ENCODE measurements at places on chromosomes 1 and 21. TPM values are rescaled to one million over a fixed set of nuclear protein-coding genes. Genes with fewer than 3 reads are reported as not detected.

GRCh38 chr1:30639881-30640452 is 83.4 kb downstream of the MATN1 start:
- no peak for DNase-seq

LYPD8 gene
- not detected for total RNA-seq

GRCh38 chr1:87149241-87150041 is 179.2 kb upstream of the LMO4 start:
- DNase-seq = peak; percentile 28

CCSAP gene
- total RNA-seq = 14.4 TPM

CIART gene
- total RNA-seq = 5.9 TPM

S100A12 gene
- total RNA-seq = not detected

GRCh38 chr1:197481101-197481500 is 213.0 kb downstream of the CRB1 start:
- no peak for DNase-seq

RSPH1 gene
- not detected for total RNA-seq

DNA sequence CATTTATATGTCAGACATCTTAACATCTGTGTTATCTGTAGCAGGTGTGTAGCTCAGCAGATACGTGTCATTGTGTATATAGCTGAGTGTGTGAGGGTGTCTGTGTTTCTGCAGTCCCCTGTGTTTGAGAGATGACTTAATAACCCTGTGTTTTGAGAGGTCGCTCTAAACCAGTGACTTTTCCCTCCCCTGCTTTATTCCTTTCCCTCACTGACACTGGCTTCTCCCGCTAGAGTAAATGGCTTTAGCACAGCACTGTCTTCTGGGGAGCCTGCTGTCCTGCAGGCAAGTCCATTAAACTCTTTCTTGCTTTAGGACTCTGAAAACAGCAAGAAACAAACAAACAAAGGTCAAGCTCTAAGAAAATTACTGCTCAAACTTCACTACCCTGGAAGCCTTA is 53.0 kb downstream of the VANGL1 start:
- no peak for DNase-seq

GRCh38 chr1:211382182-211382713 is 55.6 kb downstream of the TRAF5 start:
- DNase-seq = no peak

DNA sequence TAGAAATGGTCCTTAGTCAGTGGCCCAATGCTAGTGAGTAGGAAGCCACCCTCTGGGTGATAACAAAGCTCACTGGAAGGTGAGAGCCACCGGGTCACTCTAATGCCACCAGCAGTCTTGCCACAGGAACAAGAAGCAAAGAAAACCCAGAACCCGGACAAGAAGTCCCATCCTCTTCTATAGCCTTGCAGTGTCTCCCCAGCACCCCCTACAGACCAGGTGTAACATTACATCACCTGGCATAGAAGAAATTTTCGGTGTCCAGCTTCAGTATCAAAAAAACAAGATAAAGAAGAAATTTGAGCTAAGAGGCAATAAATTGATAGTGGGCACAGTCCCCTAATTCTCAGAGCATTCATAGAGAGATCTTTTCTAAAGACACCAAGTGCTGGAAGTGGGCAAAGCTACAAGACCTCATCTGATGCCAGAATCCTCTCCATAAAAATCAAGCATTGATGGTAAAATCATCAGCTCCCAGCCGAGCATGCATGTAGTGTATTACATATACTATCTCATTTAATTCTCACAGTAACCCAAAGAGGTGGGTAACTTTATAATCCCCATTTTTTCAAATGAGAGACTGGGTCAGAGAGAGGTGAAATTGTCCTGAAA is 491.0 kb downstream of the MATN1 start:
- no peak for DNase-seq

DNA sequence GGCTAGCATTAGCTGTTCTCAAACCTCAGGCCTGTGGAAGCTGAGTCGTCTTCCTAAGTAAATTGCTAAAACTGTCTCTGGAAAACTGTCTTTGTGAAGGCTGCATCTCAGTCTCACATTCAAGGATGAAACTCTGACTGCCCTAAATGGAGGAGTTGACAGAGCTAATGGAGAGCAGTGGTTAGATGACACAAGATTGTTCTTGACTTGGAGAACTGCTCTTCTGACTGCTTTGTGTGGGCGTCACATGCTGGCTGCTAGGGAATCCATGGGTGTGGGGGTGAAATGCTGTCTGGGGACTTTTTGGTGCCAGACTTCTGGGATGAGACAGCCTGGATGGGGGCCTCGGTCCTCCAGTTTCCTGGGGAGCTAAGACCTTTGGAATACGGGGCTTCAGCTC is 24.5 kb upstream of the TSPAN2 start:
- DNase-seq = no peak

DNA sequence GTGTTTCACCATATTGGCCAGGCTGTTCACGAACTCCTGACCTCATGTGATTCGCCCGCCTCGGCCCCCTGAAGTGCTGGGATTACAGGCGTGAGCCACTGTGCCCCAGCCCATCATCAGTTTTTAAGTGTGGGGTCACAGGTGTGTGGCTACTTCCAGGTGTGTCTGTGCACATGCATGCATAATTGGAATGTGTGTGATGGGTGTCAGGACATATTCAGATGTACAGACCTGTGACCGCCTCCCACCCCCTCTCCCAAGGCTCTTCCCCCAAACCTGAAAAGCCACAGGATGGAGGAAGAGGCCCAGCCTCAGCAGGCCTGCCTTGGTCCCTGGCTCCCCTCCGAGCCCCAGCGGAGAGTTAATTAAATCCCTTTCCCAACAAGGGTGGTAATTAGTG is 37.3 kb upstream of the CSF3R start:
- DNase-seq = no peak

NECTIN4 gene
- total RNA-seq = 0.21 TPM

DNA sequence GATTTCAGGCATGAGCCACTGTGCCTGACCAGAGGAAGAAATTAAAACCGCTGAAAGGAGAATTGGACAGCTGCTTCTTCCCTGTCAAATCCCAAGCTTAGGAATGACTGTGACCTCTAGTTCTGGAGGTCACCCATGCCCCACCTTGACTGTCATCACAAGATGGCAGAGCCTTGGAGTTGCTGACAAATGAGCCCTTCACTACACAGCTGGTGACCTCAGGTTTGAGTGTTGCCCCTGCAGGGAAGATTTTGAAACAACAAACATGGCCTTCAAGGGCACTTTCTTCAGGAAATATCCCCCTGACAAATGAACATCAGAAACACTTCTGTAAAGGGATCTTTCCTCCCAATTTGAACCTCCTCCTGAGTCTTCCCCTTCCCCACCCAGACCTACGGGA is 6.9 kb upstream of the SLC45A3 start:
- no peak for DNase-seq

DNA sequence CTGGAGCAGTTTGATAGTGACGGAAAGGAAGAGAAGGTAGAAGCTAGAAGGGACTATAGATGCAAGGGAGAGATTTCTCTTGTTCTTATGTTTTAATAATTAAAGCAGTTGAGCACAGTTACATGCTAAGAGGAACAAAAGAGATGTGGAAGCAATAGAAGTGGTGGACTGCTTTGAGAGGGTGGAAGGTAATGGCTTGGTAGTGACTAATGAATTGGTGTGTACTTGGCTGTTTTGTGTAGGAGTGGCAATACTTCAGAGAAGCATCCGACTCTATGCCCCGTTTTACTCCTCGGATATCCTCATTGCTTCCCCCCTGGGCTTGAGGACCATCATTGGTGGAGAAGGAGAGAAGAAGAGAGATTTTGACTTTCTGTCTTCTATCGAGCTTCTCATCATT is 12.8 kb downstream of the UTP25 start:
- DNase-seq = no peak

DNA sequence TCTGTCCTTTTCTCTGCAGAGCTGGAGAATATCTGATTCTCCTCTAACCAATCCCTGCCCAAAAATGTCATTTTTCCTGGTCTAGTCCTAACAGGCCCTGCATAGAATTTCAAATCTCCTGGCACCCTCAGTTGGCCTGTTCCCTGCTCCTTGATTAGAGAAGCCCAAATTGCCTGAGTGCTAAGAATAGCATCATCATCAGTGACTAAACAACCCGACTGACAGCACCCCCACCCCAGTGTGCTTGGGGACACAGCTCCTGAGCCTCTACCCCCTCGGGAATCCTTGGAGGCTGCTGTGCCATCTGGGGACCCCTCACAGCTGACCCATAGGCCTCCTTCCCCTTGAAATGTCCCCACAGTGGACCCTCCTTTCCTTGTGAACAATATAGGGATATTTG is 94.4 kb downstream of the DDX20 start:
- DNase-seq = no peak

DNA sequence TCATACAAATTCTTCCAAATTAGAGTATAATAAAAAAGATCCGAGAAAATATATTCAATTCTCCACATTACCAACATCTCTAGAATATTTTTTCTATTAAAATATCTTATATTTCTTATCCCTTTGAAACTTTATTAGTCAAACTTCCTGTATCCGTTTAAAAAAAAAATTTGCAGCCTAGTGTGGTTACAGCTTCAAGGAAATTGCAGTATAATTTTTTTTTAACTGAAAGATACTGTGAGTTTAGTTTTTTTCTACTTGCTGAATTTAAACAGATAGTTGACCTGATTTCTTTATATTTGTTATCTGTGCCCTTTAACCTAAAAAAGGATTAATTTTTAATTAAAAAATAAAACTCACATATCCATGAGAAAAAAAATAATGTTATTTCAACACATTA is 1.5 kb downstream of the RGS18 start:
- DNase-seq = no peak

DNA sequence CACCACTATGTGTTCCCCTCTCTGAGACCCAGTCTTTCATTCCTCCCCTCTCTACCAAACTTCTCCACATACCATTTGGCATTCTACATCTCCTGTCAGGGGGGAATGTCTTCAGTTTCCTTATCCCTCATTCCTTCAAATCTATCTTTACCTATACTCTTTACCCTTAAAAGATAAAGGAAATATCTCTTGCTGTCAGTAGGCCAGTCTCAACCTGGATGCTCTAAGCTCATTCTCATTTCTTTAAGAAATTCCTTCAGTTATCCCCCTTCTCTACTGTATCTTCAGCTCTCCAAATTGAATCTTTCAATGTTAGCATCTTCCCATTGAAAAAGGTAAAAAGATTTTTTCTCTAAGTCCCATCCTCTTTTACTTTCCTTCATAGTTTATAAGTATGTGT is 6.5 kb downstream of the RO60 start:
- no peak for DNase-seq

DNA sequence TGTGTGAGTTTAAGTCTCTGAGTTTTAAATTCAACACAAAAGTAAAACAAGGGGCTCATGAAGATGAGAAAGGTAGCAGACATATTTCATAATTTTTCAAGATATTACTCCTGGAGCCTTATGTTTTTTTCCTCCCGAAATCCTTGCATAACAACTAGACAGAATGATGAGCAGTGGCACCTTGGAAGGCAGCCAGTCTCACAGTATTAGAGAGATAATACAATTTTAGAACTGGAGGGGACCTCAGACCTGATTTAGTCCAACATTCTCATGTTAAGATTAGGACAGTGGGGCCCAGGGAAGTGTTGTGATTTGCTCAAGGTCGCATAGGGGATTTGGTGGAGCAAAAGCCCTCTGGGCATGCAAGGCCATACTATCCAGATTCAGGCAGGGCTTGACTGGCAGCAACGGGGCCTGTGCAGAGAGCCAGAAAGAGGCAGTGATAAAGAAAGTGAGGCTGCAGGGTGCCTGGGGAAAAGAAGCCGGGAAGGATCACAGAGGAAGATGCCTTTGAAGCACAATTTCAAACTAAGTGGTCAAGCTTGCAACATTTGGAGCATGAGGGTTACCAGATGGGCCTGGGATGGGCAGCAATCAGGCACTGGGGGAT is 31.4 kb upstream of the BCL9 start:
- DNase-seq = no peak

A3GALT2 gene
- not detected for total RNA-seq

DNA sequence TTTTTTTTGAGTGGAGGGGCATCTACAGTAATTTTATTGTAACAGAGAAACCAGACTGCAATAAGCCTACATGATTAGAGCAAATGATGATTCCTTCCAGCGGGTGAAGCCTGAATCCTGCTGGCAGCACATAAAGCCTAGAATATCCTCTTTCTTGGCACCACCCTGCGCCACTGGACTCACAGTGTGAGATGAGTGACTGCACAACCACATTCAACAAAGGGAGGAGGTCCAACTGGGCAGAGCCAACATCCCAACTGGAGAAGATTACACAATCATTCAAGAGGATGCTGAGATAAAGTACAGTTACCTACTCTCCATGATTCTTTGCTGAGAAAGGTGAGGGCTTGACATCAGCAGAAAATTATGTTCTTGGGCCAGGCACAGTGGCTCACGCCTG is 67.4 kb downstream of the TNFSF4 start:
- no peak for DNase-seq

GRCh38 chr1:196723325-196724185 is 51.1 kb upstream of the CFHR3 start:
- DNase-seq = peak; percentile 21

DNA sequence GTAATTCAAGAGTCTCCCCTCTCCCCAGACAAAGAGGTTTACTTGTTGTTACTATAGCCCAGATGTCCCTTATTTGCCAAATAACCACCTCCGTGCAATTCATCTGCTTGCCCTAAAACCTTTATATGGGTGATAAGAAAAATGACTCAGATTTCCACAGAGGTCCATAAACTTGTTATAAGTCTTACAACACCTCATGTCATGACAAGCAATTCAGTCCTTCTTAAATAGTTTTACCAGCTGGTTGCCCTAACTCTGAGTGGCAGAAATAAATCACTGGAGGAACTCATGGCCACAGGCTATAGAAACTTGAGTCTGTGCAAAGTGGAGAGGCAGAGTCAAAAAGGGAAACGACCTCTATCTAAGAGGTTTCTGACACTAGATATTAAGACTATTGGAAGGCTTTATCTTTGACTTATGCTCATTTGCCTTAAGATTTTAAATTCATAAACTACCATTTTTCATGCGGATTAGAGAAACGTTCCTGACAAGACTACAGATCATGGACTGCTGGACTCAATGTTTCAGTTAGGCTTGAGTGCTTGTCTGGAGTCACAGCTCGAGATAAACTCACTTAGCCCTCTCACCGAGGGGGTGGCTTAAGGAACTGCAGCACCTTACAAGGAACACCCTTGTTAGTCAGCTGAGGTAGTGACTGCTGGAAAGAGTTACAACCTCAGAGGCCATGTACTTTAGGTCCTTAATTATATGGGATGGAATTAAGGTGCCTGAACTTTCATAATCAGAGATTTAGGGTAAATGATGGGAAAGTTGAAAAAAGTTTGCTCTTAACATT is 662.5 kb upstream of the USP24 start:
- DNase-seq = no peak

DNA sequence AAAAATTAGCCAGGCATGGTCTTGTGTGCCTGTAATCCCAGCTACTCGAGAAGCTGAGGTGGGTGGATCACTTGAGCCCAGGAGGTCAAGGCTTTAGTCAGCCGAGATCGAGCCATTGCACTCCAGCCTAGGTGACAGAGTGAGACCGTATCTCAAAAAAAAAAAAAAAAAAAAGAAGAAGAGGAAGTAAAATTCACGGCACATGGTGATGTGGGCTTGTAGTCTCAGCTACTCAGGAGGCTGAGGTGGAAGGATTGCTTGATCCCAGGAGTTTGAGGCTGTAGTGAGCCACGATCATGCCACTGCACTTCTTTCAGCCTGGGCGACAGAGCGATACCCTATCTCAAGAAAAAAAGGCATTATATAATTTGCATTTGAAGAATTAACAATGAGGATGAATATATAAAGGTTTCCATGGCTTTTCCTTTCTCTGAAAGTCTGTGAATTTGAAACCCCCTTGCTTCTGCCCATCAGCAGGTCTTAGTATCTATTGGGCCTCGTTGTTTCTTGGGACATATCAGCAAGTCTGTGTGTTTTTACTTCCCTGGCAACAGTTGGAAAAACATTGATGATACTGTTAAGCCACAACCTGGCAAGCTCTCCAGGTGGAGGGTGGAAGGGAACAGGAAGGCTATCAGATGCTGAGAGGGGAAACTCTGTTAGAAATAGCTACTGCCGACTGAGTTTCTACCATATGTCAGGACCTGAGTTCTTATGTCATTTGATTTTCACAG is 4.6 kb upstream of the PLA2G2D start:
- DNase-seq = no peak
